ENCODE measurements at places on chromosomes 1 and 21. TPM values are rescaled to one million over a fixed set of nuclear protein-coding genes. Genes with fewer than 3 reads are reported as not detected.

Gene ARHGEF11
- 2.5 TPM for total RNA-seq

GRCh38 chr1:71774705-71775104 lies 507.6 kb downstream of the NEGR1 start:
- H3K27me3 ChIP-seq = no peaks in the 10 kb centered on the region
- DNase-seq = no peak
- no peak overlapping the region for H3K4me3 ChIP-seq

DNA sequence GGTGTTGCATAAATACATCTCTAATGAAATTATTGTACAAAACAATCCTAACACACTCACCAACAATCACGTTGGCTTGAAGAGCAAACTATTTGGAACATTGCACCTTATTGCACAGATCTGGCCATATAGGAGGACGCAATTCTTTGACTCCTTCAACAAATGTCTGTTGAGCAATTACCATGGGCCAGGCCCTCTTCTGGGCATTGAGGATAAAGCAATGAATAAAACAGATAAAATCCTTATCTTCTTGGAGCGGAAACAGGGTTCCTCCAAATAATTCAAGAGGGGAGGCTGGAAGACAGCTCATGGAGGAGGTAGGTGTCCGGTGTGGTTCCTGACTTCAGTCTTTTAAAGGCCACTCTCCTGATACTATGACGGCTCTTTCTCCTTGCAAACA lies 43.3 kb downstream of the PAX7 start:
- no peaks in the 10 kb centered on the region for H3K36me3 ChIP-seq
- no peak for DNase-seq
- H3K4me3 ChIP-seq = no peak overlapping the region
- no peaks in the 10 kb centered on the region for H3K4me1 ChIP-seq
- peaks cover 29% of the 10 kb centered on the region for H3K27me3 ChIP-seq

DNA sequence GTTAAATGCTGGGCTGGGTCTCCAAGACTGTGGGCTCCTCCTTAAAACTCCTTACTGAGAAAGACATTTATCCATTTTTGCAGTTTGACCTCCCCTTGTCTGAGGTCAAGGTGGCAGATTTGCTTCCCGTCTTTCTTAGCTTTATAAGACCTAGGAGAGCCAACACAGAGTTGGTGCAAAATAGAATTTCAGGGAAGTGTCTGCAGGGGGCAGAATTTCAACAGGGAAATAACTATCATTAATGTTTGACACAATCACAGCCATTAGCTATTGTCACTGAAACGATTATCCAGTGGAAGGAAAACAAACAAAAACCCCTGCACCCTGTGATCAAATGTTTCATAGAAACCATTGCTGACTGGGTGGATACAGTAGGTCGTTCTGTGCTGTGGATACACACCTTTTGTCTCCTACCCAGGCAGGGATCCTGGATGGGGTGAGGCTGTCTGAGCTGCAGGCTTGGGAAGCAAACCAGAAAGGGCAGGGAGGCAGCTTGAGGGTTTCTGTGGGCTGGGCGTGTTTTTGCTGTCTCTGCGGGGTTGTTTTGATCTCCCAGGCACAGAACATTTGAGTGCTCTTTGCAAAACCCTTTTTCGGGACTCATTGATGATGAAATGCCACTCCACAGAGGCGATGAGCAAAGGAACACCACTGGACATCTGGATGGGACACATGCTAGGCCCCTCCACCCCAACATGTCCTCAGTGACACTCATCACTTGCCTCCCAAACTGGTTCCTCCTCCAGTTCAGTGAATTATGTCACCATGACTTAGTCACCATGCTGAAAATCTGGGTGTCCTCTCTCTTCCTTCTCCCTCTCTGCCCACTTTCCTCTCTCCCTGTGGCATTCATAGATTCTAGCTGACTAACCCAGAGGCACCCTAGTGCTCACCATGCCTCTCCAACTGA lies 94.2 kb upstream of the SERBP1 start:
- no peak overlapping the region for H3K4me3 ChIP-seq
- H3K4me1 ChIP-seq = no peaks in the 10 kb centered on the region
- no peak overlapping the region for H3K27ac ChIP-seq

- no peaks in the 10 kb centered on the region for H3K36me3 ChIP-seq
- peaks cover 69% of the 10 kb centered on the region for H3K4me1 ChIP-seq
- H3K4me3 ChIP-seq = no peak overlapping the region
- H3K27me3 ChIP-seq = no peaks in the 10 kb centered on the region
Measured at GRCh38 chr1:161180639-161181038, 3.3 kb upstream of the B4GALT3 start.

DNA sequence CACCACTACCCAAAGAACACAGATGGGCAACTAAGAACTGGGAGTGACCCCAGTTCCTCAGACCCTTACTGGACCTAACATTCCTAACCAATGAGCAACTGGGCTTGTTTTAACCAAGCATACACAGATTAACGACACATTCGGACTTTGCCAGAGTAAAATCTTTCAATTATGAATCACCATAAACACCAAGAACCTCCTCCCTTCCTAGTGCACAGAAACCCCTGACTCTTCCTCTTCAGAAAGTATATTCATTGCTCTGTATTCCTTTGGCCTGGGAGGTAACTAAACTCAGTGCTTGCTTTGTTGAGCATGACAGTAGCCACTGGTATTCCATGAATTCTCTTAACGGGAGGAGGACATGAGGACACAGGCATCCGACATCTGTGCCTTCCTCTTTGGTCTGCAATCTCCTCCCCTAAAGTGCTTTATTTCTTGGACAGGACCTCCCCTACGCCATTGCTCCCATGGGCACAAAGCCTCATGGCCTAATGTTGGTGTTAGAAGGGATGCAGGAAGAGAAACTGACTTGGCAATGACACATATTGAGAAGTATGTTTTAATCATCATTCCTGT lies 42.7 kb downstream of the SEC16B start:
- DNase-seq = no peak
- no peaks in the 10 kb centered on the region for H3K27me3 ChIP-seq
- no peak overlapping the region for H3K4me3 ChIP-seq
- H3K27ac ChIP-seq = no peak overlapping the region
- no peaks in the 10 kb centered on the region for H3K4me1 ChIP-seq

- no peaks in the 10 kb centered on the region for H3K36me3 ChIP-seq
- H3K27ac ChIP-seq = no peak overlapping the region
- no peak for DNase-seq
- H3K4me3 ChIP-seq = no peak overlapping the region
Measured at GRCh38 chr1:226279498-226279897, 29.5 kb downstream of the LIN9 start.

- H3K36me3 ChIP-seq = no peaks in the 10 kb centered on the region
- H3K27me3 ChIP-seq = no peaks in the 10 kb centered on the region
- no peak overlapping the region for H3K4me3 ChIP-seq
- no peaks in the 10 kb centered on the region for H3K4me1 ChIP-seq
- no peak overlapping the region for H3K27ac ChIP-seq
- DNase-seq = no peak
Measured at GRCh38 chr1:177505905-177506590, 335.3 kb downstream of the BRINP2 start.

Measured in natural killer cell treated with Interleukin-12 subunit alpha and Interleukin-12 subunit beta and Interleukin-15 and Interleukin-18, amount 100 ng/mL, for 72 hours (primary cell).